Activated B cell treated with CpG ODN at 0.5 μM for 24 hours (primary cell): ENCODE measurements at places on chromosomes 7 and 10. TPM values are rescaled to one million over a fixed set of nuclear protein-coding genes. Genes with fewer than 3 reads are reported as not detected.

DNA sequence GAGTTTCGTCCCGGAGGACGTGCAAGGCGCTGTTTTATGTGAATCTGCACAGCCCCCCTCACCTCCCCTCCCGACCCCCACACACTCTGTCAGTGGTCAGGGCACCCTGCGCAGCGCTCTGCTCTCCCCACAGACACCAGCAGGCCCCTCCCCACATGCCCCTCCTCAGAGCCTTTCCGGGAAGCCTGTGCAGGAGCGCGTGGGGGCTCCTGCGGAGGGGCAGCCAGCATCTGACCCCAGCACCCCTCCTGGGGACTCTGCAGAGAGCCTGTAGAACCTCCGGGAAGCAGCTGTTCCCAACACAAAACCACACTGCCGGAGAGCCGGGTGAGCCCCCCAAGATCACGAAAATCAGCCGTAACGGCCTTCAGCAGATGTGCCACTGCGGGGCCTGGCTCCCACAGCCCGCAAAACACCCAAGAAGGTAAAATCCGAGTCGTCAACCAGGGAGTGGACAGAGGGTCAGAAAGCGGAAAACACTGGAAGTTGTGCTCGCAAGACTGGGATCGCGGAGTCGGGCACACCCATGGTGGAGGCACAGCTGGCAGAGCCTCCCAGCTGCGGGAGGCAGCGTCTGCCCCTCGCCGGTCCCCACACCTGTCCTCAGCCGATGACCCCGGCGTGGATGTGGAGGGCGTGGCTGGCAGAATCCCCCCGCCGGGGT is 53.8 kb upstream of the PDGFA start:
- DNase-seq = no peak

DNA sequence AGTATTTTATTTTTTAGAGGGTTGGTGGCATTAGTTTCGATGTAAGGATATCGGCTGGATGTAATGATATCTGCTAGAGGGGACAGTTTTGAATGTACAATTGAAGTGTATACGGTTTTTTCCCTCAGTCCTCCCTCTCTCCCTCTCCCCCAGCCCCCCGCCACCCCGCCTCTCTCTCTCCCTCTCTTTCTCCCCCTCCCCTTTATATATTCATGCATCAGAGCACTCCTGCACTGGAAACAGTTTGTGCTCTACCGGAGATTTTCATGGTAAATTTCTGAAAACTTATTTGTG is 1.6 kb downstream of the GLCCI1 start:
- no peak for DNase-seq

The HYAL4 gene
- not detected in 2 replicates for total RNA-seq

The VSTM4 gene
- total RNA-seq = not detected in 2 replicates
